ENCODE measurements at places on chromosomes 3 and 15. TPM values are rescaled to one million over a fixed set of nuclear protein-coding genes. Genes with fewer than 3 reads are reported as not detected.

The CDCP1 gene
- total RNA-seq: 124 TPM

The MORC1 gene
- total RNA-seq: not detected

DNA sequence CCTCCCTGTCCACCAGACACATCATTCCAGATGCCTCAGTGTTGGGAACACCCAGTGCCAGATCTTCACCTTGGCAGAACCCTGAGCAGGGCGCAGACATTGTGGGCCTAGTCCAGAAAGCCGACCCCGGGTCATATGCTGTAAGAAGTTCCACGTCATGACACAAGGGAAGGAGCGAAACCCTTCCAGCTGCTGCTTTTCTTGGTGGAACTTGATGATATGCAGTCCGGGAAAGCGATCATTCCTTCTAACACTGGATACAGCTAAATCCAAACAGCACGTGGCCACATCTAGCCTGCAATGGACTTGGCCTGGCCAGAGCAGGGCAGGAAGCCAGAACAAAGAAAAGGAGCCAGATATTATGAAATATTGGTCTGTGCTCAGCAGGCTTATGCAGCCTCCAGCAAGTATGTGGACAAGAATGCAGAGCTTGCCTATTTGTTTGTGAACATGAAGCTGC lies 22.0 kb downstream of the GASK1A start:
- no peaks in the 10 kb centered on the region for H3K27me3 ChIP-seq
- no peak overlapping the region for H3K27ac ChIP-seq
- no peaks in the 10 kb centered on the region for H3K36me3 ChIP-seq
- peaks cover 19% of the 10 kb centered on the region for H3K4me1 ChIP-seq
- no peak overlapping the region for H3K4me3 ChIP-seq

DNA sequence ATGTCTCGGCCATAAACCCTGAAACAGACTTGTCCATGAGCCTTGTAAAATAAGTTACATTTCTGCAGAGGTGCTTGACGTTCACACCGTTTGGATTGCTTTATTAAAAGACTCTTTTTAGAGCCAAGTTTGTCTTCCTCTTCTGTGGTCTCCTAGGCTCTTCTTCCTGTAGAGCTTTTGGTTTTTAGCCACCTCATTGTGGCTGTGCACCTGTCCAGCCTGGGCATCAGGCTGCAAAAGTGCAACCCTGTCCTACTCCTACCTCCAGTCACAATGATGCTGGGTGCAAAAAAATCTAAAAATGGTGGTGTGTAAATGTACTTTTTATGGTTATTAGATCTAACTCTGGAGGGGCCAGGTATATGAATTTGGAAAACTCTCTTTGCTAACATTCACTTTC lies 2.8 kb upstream of the RIOX2 start:
- no peak overlapping the region for H3K27ac ChIP-seq
- no peak overlapping the region for H3K4me3 ChIP-seq

DNA sequence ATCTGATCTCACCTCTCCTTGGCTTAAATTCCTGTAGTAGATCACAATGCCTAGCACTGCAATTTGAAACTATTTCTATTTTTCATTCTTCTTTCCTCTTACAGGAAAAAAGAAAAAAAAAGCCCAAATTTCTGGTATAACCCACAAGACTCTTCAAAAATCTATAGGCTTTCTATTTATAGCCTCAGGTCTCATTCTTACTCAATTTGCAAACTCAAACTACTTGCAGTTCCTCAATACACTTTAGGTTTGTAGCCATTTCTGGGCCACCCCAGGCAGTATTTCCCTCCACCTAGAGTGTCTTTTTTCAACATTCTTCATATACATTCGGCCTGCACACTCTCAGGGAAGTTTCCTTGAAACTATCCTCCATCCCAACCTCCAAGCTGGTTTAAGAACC lies 169.0 kb downstream of the TBC1D5 start:
- H3K4me1 ChIP-seq: no peaks in the 10 kb centered on the region
- no peak overlapping the region for H3K27ac ChIP-seq
- H3K36me3 ChIP-seq: no peaks in the 10 kb centered on the region
- H3K27me3 ChIP-seq: no peaks in the 10 kb centered on the region
- no peak overlapping the region for H3K4me3 ChIP-seq

DNA sequence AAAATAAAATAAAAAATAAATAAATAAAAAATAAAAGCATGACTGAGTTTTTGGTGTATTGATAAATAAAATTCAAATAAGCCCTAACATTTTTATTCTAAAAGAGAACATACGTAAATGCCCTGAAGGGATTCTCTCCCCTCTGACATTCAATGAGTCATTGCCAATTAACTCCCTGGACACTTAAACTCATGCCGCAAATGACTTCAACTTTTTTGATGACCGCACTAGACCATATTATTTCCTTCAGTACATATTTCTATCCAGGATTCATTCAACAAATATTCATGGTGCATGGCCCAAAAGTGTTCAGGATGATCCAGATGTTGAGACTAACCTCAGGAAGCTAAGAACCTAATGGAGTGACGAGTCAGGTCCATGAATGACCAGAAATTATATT lies 195.9 kb upstream of the LRRN1 start:
- H3K36me3 ChIP-seq: no peaks in the 10 kb centered on the region
- H3K4me1 ChIP-seq: no peaks in the 10 kb centered on the region
- H3K4me3 ChIP-seq: no peak overlapping the region
- no peak overlapping the region for H3K27ac ChIP-seq

GRCh38 chr15:97598353-97598798 lies 362.1 kb upstream of the ARRDC4 start:
- H3K27ac ChIP-seq: no peak overlapping the region
- DNase-seq: no peak
- H3K36me3 ChIP-seq: no peaks in the 10 kb centered on the region
- H3K4me3 ChIP-seq: no peak overlapping the region

DNA sequence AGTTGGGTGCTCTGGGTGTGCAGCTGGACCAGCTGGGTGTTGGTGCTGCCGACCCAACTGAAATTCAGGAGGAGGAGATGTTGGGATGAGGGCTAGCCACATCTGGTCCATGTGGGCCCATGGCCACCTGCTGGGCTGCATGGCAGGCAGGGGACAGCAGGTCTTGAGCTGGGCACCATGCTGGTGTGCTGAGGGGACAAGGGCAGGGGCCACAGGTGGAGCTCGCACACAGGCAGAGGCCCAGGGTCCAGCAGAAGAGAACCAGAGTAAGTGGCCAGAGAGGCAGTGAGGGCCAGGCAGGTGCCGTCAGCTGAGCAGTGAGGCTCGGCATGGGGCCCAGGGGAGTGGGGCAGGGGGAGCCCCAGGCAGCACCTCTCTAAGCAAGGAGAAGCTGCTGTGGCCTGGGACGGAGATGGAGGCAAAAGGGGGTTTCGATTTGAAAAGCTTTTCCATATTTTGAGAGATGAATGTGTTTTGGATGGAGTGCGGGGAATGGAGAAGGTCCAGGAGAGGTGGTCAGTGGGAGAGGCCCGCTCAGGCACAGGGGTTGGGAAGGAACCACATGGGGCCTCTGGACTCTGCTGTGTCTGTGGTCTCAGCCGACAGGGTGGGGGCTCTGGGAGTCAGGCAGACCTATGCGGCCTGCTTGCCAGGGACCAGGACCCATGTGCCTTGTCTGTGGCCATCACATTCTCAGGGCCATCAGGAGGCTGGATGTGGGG lies 30.5 kb upstream of the PLXNA1 start:
- no peaks in the 10 kb centered on the region for H3K27me3 ChIP-seq
- H3K36me3 ChIP-seq: no peaks in the 10 kb centered on the region
- H3K4me3 ChIP-seq: no peak overlapping the region
- DNase-seq: no peak
- H3K27ac ChIP-seq: no peak overlapping the region

- H3K4me1 ChIP-seq: peaks cover 23% of the 10 kb centered on the region
- no peak overlapping the region for H3K27ac ChIP-seq
- no peak for DNase-seq
- no peaks in the 10 kb centered on the region for H3K27me3 ChIP-seq
- no peak overlapping the region for H3K4me3 ChIP-seq
These were observed 26.1 kb downstream of the SEC61A1 start for GRCh38 chr3:128078322-128078721.
